ENCODE measurements at places on chromosomes 12 and 14. TPM values are rescaled to one million over a fixed set of nuclear protein-coding genes. Genes with fewer than 3 reads are reported as not detected.

- no peak for DNase-seq
These were observed 2.9 kb downstream of the BCL11B start for GRCh38 chr14:99268810-99269707.

DNA sequence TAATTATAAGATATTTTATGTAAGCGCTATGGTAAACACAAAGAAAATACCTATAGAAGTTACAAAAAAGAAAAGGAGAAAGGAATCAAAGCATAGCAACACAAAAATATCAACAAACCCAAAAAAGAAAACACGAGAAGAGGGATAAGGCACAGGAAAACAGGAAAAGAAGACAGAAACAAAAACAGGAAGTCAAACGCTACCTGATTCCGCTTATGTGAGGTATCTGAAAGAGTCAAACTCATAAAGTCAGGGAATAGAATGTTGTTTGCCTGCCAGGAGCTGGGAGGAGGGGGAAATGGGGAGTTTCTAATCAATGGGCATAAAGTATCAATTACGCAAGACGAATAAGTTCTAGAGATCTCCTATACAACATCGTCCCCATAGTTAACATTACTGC lies 39.9 kb upstream of the GPR132 start:
- DNase-seq = no peak

GRCh38 chr12:107242189-107242588 lies 148.8 kb upstream of the CRY1 start:
- DNase-seq = peak; percentile 21

The ANKS1B gene
- 0.70 TPM for total RNA-seq

- no peak for DNase-seq
These were observed 19.5 kb upstream of the MORN3 start for GRCh38 chr12:121688966-121689365.

The ATL1 gene
- total RNA-seq = 7.4 TPM

GRCh38 chr12:44385964-44386363 lies 490.2 kb downstream of the NELL2 start:
- DNase-seq = no peak

DNA sequence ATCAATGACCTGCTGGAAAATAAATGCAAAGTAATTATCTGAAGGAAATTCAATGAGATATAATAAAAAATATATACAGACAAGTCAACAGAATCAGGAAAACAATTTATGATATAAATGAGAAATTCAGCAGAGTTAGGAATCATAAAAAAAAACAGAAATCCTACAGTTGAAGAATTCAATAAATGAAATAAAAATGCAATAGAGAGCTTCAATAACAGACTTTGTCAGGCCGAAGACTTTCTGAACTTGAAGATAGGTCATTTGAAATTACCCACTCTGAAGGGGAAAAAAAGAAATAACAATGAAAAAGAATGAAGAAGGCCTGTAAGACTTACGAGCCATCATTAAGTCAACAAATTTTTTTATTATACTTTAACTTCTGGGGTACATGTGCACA lies 15.5 kb upstream of the GARIN2 start:
- DNase-seq = no peak

The KRT71 gene
- not detected for total RNA-seq

The ESRRB gene
- not detected for total RNA-seq

GRCh38 chr14:104307246-104307626 lies 168.8 kb downstream of the KIF26A start:
- no peak for DNase-seq

The TMEM233 gene
- total RNA-seq = not detected
